ENCODE measurements at places on chromosomes 2 and 18. TPM values are rescaled to one million over a fixed set of nuclear protein-coding genes. Genes with fewer than 3 reads are reported as not detected.

The LRATD1 gene
- 1.5 TPM for polyA plus RNA-seq

The COLEC11 gene
- polyA plus RNA-seq = 0.80 TPM

The MC4R gene
- polyA plus RNA-seq = 0.11 TPM

The AKAIN1 gene
- polyA plus RNA-seq = not detected

The DNAJC5G gene
- polyA plus RNA-seq = 0.83 TPM

The GKN1 gene
- polyA plus RNA-seq = not detected

The RAB17 gene
- 61.3 TPM for polyA plus RNA-seq

The TMEM247 gene
- not detected for polyA plus RNA-seq

The CPLX4 gene
- polyA plus RNA-seq = not detected

The CRYGC gene
- not detected for polyA plus RNA-seq

The KCNK3 gene
- 0.33 TPM for polyA plus RNA-seq

The POTEC gene
- polyA plus RNA-seq = not detected

The ABCG5 gene
- polyA plus RNA-seq = not detected

The IWS1 gene
- polyA plus RNA-seq = 18.4 TPM

The LMAN2L gene
- 11.1 TPM for polyA plus RNA-seq

The ACVR1 gene
- 8.5 TPM for polyA plus RNA-seq

The CCDC68 gene
- 0.06 TPM for polyA plus RNA-seq

The TACR1 gene
- polyA plus RNA-seq = 0.09 TPM

The TXNDC2 gene
- polyA plus RNA-seq = 0.11 TPM

The SLC4A5 gene
- polyA plus RNA-seq = 0.42 TPM

The MALL gene
- polyA plus RNA-seq = 7.9 TPM

The CDH2 gene
- polyA plus RNA-seq = 12.4 TPM

The NPHP1 gene
- 0.74 TPM for polyA plus RNA-seq

The B3GNT7 gene
- 26.4 TPM for polyA plus RNA-seq

Data from H1 (cell line).